ENCODE measurements at places on chromosomes 13 and 19.
A peak's percentile ranks its signal among the peaks of the same experiment; 100 is the strongest.

GRCh38 chr19:35533822-35534392 lies 651 bp downstream of the GAPDHS start:
- DNase-seq: no peak

DNA sequence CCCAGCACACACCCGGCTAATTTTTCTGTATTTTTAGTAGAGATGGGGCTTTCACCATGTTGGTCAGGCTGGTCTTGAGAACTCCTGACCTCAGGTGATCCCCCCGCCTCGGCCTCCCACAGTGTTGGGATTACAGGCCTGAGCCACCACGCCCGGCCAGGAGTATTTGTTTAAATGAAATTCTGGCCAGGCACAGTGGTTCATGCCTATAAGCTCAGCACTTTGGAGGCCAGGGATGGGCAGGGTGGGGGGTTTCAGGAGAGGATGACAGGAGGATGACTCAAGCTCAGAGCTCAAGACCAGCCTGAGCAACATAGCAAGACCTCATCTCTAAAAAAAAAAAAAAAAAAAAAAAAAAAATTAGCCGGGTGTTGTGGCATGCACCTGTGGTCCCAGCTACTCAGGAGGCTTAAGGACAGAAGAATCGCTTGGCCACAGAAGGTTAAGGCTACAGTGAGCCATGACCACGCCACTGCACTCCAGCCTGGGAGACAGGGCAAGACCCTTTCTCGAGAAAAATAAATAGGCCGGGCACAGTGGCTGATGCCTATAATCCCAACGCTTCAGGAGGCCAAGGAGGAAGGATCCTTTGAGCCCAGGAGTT lies 8.2 kb upstream of the DHDH start:
- DNase-seq: no peak

DNA sequence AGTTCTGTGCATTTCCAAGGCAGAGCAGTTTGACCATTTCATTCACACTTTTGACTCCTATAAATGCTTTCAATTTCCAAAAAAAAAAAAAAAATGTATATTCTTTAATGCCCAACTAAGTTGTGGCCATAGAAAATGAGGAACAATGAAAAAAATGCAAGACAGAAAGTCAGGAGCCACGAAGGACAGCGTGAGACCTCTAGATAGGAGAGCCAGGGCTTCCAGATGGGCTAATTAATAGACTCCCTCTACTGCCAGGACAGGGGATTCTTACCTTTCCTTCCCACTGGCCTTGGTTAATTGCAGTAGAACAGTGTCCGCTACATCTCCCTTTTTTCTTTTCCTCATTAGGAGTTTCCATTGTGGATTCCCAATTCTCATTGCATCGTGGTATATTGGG lies 8.6 kb downstream of the FPR3 start:
- no peak for DNase-seq

DNA sequence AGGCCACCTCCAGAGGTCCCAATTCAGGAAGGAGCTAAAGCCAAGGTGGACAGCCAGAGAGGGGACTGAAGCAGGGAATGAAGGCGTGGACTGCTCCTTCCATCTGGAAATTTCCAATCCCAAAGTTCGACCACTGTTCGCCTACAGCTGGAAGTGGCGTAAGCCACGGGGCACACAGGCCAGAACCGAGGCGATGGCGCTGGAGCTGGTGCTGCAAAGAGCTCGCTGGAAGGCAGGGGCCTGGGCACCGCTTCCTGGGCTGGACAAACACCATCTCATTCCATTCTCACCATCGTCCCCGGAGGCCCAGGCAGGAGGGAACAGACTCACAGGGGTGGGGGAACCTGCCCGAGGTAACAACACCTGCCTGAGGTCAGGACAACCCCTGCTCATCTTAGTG lies 4.2 kb downstream of the MAP2K2 start:
- DNase-seq: no peak

DNA sequence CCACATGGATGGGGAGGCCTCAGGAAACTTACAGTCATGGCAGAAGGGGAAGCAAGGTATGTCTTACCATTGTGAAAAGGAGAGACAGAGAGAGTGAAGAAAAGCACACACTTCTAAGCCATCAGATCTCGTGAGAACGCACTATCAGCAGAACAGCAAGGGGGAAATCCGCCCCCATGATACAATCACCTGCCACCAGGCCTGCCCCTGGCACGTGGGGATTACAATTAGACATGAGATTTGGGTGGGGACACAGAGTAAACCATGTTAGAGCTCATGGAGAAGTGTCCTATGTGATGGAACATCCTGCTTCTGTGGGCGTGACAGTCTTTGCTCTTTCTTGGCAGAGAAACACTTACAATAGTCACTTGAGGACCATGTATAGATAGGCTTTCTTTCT lies 28.1 kb upstream of the ZNF331 start:
- DNase-seq: no peak

DNA sequence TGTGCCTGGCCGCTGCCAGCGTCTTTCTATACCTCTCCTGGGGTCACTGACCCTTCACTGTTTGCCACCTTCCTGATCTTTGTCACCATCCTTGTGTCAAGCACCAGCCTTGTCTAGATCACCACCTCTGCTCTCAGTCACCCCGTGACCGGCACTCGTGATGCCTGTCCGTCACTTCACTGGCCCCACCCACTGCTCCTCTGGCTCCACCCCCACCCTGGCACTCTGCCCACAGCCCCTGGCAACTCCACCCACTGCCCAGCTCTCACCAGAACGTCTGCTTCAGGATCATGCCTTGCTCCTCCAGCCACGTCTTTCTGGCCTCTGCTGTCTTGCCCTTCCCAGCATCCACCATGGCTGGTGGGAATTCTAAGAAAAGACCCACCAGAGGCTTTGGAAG lies 24.8 kb upstream of the PLA2G4C start:
- no peak for DNase-seq

- no peak for DNase-seq
Observed at GRCh38 chr13:45222919-45223318, 22.1 kb upstream of the KCTD4 start.

DNA sequence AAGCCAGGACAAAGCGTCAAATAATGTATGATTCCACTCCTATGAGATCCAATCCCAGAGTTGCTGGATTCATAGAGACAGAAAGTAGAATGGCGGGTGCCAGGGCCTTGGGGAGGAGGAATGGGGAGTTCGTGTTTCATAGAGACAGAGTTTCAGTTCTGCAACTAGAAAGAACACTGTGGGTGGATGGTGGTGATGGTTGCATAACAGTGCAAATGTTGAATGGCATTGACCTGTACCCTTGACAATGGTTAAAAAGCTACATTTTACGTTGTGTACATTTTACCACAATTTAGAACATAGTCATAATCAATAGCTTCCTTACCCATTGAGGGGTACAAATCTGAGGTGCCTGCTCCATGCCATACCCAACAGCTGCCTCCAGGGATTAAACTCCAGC lies 33.4 kb downstream of the MBD3L2B start:
- DNase-seq: no peak

DNA sequence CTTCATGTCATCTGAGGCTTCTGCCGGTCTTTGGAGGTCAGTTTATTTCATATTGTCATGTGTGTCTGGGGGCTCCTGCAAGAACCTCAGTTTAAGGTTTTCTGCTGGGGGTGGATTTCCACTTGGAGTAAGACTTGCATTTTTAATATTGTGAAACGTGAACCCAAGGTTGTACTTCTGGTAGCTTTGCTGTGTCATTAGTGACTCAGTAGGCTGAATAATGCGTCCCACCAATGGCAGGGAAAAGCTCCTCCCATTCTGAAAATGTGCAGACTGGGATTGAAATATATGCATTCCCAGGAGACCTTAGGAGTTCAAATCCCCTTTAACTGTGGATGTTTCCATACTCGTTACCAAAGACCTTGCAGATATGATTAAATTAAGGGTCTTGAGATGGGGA lies 46.2 kb downstream of the ING1 start:
- DNase-seq: no peak

DNA sequence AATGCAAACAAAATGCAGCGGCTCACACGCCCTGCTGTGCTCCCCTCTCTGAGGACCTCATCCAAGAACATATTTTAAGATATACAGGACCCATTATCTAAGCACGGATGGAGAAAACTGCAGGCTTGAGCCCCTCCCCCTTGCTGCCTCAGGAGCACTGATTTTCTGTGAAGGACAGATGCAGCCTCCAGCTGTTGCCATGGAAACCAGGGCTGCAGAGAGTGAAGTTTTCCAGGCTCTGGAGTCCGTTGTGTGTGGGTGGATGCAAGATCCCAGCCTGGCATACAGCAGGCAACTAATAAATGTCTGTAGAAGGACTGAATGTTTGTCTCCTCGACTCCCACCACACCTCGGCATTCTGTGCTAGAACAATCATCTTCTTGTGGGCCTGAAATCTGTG lies 105.6 kb upstream of the PEG3 start:
- DNase-seq: peak; percentile 65

- DNase-seq: no peak
Observed at GRCh38 chr13:36096461-36097416, 34.4 kb downstream of the DCLK1 start.

DNA sequence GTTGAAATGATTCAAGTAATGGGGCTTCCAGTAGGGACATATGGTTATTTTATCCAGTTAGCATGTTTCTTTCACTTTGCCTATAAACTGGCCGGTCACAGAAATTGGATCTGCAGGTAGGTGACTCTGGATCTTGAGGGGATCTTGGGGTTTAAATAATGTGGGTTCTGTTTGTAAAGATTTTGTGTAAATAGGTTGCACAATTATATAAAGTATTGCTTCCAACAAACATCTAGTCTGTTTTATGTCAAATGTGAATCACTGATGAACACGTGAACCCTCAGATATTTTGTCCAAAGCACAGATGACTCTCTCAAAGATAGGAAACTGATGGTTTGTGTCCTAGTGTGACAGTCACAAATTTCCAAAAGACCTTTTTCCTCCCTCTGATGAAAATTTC lies 98.4 kb downstream of the ZIC5 start:
- DNase-seq: no peak

DNA sequence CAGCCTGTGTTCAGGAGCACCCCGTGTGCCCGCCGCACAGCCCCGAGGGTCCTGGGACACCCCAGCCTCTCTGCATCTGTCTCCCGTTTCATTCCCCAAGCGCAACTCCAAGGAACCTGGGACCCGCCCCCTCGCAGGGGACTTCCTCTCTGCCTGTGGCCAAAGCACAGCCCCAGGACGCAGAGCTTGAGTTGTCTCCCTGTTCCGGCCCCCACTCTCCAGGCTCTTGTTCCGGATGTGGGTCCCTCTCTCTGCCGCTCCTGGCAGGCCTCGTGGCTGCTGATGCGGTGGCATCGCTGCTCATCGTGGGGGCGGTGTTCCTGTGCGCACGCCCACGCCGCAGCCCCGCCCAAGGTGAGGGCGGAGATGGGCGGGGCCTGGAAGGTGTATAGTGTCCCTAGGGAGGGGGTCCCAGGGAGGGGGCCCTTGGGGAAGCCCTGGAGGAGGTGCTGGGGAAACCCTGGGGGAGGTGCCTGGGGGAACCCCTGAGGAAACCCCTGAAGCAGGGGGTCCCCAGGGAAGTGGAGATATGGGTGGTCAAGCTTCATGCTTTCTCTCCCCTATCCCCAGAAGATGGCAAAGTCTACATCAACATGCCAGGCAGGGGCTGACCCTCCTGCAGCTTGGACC lies 1.3 kb downstream of the HCST start:
- DNase-seq: peak; percentile 73

GRCh38 chr19:23436318-23436717 lies 41.0 kb upstream of the ZNF91 start:
- no peak for DNase-seq

DNA sequence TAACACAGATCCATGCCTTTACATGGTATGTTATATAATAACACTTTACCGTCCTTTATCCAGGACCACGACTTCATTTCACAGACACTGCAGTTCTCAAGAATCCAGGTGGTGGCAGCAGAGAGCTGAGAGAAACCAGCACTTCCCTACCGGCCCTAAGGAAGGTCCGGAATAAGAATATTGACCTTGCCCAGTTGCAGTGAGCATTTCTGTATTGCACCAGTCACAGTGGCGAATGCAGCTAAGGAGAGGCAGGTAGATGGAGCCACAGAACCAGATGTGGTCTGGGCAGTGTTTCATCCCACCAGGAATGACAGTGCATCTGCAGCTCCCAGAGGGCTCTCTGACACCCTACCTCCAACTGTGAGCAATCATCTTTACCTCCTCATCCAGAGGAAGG lies 44.6 kb downstream of the ZNF787 start:
- no peak for DNase-seq

GRCh38 chr13:100611678-100612492 lies 23.3 kb upstream of the GGACT start:
- no peak for DNase-seq

DNA sequence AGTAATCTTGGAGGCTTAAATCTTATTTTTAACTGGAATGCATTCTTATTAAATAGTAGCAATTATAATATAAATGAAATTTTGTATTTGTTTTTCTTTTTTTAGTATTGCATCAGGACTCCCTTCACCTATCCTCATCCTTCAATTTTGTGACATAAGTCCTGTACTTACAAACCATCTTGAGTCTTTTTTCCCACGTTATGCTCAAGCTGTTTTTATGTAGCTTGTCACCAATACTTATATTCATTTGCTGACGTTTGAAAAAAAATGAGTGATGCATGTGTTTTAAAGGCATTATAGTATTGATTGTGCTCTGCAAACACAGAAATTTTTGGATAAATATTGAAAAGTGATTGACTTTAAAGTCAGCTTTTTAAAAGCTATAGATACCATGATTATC lies 888 bp downstream of the GPR18 start:
- DNase-seq: no peak

DNA sequence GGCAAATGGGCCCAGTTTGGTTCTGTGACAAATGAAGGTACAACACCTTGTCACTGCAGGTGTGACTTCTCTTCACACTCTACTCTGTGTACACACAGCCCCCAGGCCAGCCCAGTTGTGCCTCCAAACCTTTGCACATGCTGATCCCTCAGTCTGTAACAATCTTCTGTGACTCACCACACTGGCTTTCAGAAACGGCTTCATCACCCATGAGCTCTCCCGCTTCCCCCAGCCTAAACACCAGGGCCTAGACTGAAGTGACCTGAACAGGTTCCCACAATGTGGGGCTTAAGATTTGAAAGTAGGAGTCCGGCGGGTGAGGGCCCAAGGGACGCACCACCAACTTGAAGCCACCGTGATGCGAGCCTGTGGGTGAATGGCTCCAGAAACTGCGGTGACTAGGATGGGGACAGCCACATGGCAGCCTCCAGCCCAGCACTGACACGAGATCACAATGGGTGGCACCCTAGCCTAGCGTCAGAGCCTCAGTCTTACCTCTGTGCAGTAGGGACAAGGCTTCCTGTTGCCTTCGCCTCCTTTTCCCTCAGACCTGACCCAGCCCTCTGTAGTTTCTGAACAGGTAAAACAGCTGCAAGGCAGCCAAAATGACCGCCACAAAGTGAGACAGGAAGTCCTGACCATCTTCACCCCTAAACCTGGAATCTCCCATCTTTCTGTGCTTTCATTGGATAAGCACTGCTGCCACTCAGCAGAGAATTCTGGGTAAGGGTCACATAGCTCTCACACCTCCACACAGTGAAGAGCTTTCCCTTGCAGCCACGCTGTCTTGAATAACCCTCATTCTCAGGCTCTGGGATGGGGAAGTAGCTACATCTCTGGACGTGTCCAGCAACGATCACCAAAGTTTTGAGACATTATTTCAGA lies 34.2 kb upstream of the ZNF599 start:
- DNase-seq: no peak

All from dorsolateral prefrontal cortex (tissue), 122 donors.